Glutamatergic neuron (in vitro differentiated cells): ENCODE measurements at places on chromosomes 7 and 10. TPM values are rescaled to one million over a fixed set of nuclear protein-coding genes. Genes with fewer than 3 reads are reported as not detected.

The ADAM12 gene
- total RNA-seq = 18.4 TPM

The NKX2-3 gene
- not detected for total RNA-seq

The CAMK1D gene
- total RNA-seq = 29.8 TPM

The CARD11 gene
- total RNA-seq = 1.4 TPM

The WDR91 gene
- total RNA-seq = 24.5 TPM

The PLA2G12B gene
- total RNA-seq = not detected

- peaks cover 8% of the 10 kb centered on the region for H3K4me1 ChIP-seq
- peaks cover 4% of the 10 kb centered on the region for H3K27me3 ChIP-seq
- peak overlapping the region; percentile 45 for H3K27ac ChIP-seq
- no peak for DNase-seq
Measured at GRCh38 chr10:269440-270074, 134.3 kb downstream of the ZMYND11 start.

DNA sequence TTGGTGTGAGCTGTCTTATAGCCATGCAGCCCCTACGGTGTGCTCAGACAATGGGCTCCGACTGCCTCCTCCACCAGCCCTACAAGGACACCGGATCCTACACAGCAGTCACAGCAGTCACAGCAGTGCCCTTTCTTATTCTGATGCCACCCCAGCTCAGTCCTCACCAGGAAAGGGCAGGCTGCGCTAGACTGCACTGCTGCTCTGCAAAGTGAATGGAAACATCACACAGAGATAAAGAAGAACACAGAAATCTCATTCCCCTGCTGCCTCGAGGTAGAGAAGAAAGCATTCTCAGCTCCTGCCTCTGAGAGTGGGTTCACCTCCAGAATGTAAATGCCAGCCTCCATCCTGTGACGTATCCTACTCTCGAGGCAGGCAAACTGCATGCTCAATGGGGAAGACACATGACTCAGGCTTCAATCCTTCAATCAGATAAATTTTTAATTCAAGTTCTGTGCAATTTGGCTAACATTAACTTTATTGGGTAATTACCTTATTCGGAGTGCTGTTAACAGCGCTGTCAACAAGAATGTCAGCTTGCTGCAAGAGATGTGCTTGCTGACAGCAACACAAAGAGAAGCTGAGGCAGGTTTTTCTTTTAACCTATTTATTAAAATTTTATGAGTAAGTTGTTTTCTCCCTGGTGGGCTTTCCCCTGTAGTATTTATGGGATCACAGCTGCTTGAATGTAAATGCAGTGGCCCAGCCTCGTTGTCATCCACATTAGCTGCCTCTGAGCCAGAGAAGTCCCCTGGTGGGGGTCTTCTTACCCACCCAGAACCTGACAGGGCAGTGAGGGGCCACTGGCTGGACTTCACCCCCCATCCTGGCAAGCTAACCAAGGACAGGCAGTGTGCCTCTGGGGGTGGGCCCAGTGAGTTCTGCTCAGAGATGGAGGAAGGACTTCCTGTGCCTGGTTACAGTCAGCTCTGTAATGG, 241.3 kb upstream of the KMT2E start:
- no peaks in the 10 kb centered on the region for H3K36me3 ChIP-seq
- no peak overlapping the region for H3K4me3 ChIP-seq
- DNase-seq = no peak
- peaks cover 2% of the 10 kb centered on the region for H3K4me1 ChIP-seq
- H3K27me3 ChIP-seq = peaks cover 1% of the 10 kb centered on the region
- H3K27ac ChIP-seq = no peak overlapping the region

DNA sequence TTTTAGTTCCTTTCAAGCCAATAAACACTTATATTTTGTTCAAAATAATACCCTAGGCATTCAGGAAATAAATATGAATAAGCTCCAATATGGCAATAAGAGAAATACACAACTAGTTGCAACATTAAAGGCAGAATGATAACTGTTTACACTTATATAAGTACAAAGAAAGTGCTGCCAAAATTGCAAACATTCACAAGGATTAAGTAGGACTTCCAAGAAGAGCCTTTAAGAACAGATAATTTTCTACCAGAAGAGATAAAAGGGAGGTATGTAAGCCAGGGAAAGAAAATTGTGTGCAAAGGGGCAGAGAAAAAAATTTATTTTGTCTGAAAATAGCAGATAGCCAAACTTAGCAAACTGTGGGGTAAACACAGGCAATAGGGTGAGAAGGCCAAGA, 83.8 kb downstream of the CTNNA3 start:
- H3K4me3 ChIP-seq = no peak overlapping the region
- H3K4me1 ChIP-seq = no peaks in the 10 kb centered on the region
- peaks cover 1% of the 10 kb centered on the region for H3K27me3 ChIP-seq
- no peak for DNase-seq
- no peaks in the 10 kb centered on the region for H3K36me3 ChIP-seq

GRCh38 chr7:131087756-131088658, 239.7 kb upstream of the MKLN1 start:
- H3K4me3 ChIP-seq = no peak overlapping the region
- peaks cover 3% of the 10 kb centered on the region for H3K27me3 ChIP-seq
- peaks cover 8% of the 10 kb centered on the region for H3K4me1 ChIP-seq
- no peak overlapping the region for H3K27ac ChIP-seq

GRCh38 chr10:110363572-110364411, 59.1 kb upstream of the SMNDC1 start:
- no peaks in the 10 kb centered on the region for H3K36me3 ChIP-seq
- H3K27me3 ChIP-seq = peaks cover 6% of the 10 kb centered on the region
- peak overlapping the region; percentile 28 for H3K27ac ChIP-seq
- H3K4me1 ChIP-seq = peaks cover 4% of the 10 kb centered on the region
- DNase-seq = no peak

GRCh38 chr7:101553018-101553770, 75.9 kb downstream of the MYL10 start:
- H3K27ac ChIP-seq = no peak overlapping the region
- no peaks in the 10 kb centered on the region for H3K4me1 ChIP-seq
- H3K36me3 ChIP-seq = no peaks in the 10 kb centered on the region

GRCh38 chr7:84783141-84783778, 403.6 kb downstream of the SEMA3D start:
- no peak overlapping the region for H3K4me3 ChIP-seq
- H3K27me3 ChIP-seq = peaks cover 5% of the 10 kb centered on the region
- H3K4me1 ChIP-seq = no peaks in the 10 kb centered on the region
- no peak overlapping the region for H3K27ac ChIP-seq
- no peak for DNase-seq

DNA sequence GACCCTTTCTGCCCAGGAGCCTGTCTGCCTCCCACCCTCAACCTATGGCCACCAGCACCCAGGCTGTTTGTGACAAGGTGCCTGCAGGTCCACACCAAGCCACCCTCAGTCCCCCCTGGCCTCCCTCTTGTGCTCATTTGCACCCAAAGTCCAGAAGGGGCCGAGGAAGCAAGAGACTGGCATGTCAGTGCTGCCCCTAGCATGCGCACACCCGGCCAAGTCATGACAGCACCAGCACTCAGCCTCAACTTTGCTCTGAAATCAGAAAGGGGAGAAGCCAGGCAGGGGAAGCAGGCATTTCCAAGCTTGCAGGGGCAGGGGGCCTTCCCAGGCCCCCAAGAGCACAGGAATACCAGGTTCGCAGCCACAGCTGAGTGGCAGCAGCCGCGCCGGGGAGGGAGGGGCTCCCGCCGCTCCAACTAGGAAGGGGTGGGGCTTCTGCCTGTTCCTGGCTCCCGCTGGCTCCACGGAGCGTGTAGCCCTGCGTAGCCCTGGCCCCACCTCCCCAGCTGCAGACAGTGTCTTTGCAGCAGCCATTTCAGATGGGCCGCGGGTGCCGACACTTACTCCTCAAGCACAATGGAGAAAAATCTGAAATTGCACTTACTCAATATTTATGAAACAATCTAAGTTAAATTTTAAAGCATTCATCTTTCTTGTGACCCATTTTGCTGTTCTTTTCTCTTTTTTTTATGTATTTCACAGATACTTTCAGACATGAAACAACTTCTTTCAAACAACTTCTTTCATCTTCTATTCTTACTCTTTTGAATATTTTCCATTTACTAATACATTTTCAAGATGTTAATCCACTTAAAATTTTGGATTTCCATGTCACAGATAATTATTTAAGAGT, 54.9 kb upstream of the ABCB5 start:
- DNase-seq = no peak
- H3K4me3 ChIP-seq = no peak overlapping the region
- H3K27me3 ChIP-seq = no peaks in the 10 kb centered on the region
- H3K4me1 ChIP-seq = no peaks in the 10 kb centered on the region

- peaks cover 6% of the 10 kb centered on the region for H3K27me3 ChIP-seq
- peaks cover 22% of the 10 kb centered on the region for H3K36me3 ChIP-seq
- H3K4me1 ChIP-seq = no peaks in the 10 kb centered on the region
- H3K4me3 ChIP-seq = no peak overlapping the region
- no peak overlapping the region for H3K27ac ChIP-seq
Measured at GRCh38 chr7:26329520-26330255, 38.0 kb downstream of the SNX10 start.

DNA sequence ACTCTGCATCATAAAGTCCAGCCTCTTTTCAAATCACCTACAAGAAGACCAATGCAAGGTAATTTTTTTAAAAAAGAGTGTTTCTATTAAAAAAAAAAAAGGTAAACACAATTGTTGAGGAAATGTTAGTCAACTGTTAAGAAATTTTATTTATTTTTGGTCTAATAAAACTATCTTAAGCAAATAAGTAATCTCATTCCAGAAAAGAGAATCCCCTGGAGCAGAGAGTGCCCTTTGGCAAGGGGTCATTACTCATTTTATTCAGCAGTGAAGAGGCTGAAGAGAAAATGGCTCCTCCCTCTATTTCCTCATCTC, 63.4 kb upstream of the GSDME start:
- H3K27me3 ChIP-seq = no peaks in the 10 kb centered on the region
- no peak for DNase-seq
- peaks cover 4% of the 10 kb centered on the region for H3K4me1 ChIP-seq

DNA sequence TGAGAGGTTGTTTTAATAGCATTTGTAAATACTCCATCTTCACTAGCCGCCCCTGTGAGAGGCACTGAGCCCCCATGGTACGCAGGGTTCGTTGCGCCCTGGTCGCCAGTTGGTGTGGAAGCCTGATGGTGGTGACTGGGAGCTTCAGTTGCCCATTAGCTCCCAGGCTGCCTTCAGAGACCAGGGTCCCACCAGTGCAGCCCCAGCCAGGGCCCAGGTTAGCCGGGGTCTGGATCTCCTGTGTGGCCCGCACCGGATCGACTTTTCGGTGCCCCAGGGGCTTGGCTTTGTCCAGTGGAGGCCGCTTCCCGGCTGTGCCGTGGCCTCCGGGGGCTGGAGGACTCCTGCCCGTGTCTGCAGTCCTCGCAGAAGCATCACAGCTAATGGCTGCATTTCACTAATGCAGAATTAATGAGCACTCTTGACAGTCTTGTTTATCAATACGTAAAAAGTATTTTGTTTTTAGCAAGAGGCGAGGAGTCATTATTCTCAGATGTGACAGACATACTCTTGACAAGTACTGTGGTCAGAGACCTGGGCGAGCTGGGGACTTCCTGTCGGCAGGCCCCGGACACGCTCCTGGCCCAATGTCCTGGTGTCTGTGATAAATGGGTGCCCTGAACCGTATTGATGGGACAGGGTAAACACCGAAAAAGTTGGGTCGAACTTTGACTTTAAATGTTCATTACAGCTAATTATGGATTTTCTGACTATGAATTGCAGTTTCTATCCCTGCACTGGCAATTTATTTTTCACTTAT, 99.8 kb downstream of the NKX6-2 start:
- peak; percentile 39 for DNase-seq
- peaks cover 2% of the 10 kb centered on the region for H3K4me1 ChIP-seq
- H3K4me3 ChIP-seq = no peak overlapping the region
- H3K36me3 ChIP-seq = peaks cover 21% of the 10 kb centered on the region

- H3K27me3 ChIP-seq = peaks cover 30% of the 10 kb centered on the region
- H3K4me1 ChIP-seq = peaks cover 12% of the 10 kb centered on the region
- peak overlapping the region; percentile 96 for H3K27ac ChIP-seq
- H3K4me3 ChIP-seq = peak overlapping the region; percentile 93
Measured at GRCh38 chr10:102642736-102643335, 1.4 kb upstream of the TRIM8 start.

GRCh38 chr7:80187279-80187678, 52.6 kb downstream of the GNAI1 start:
- no peaks in the 10 kb centered on the region for H3K36me3 ChIP-seq
- peaks cover 2% of the 10 kb centered on the region for H3K27me3 ChIP-seq
- no peak overlapping the region for H3K4me3 ChIP-seq
- H3K27ac ChIP-seq = peak overlapping the region; percentile 59

- H3K27me3 ChIP-seq = no peaks in the 10 kb centered on the region
- DNase-seq = no peak
- H3K27ac ChIP-seq = no peak overlapping the region
- no peak overlapping the region for H3K4me3 ChIP-seq
Measured at GRCh38 chr10:53108317-53108934, 335.8 kb upstream of the MBL2 start.

- no peaks in the 10 kb centered on the region for H3K36me3 ChIP-seq
- no peak overlapping the region for H3K27ac ChIP-seq
Measured at GRCh38 chr7:45922810-45923209, 1.7 kb upstream of the IGFBP3 start.

- H3K27ac ChIP-seq = no peak overlapping the region
- no peaks in the 10 kb centered on the region for H3K36me3 ChIP-seq
- H3K4me3 ChIP-seq = no peak overlapping the region
- peaks cover 3% of the 10 kb centered on the region for H3K4me1 ChIP-seq
- peaks cover 2% of the 10 kb centered on the region for H3K27me3 ChIP-seq
- DNase-seq = no peak
Measured at GRCh38 chr10:55203319-55203718, 402.3 kb upstream of the PCDH15 start.
